ENCODE measurements at places on chromosomes 12 and 14. TPM values are rescaled to one million over a fixed set of nuclear protein-coding genes. Genes with fewer than 3 reads are reported as not detected.

GRCh38 chr14:34629344-34629656 lies 648 bp downstream of the SNX6 start:
- H3K27ac ChIP-seq = peak overlapping the region; percentile 78
- H3K4me1 ChIP-seq = peaks cover 10% of the 10 kb centered on the region

DNA sequence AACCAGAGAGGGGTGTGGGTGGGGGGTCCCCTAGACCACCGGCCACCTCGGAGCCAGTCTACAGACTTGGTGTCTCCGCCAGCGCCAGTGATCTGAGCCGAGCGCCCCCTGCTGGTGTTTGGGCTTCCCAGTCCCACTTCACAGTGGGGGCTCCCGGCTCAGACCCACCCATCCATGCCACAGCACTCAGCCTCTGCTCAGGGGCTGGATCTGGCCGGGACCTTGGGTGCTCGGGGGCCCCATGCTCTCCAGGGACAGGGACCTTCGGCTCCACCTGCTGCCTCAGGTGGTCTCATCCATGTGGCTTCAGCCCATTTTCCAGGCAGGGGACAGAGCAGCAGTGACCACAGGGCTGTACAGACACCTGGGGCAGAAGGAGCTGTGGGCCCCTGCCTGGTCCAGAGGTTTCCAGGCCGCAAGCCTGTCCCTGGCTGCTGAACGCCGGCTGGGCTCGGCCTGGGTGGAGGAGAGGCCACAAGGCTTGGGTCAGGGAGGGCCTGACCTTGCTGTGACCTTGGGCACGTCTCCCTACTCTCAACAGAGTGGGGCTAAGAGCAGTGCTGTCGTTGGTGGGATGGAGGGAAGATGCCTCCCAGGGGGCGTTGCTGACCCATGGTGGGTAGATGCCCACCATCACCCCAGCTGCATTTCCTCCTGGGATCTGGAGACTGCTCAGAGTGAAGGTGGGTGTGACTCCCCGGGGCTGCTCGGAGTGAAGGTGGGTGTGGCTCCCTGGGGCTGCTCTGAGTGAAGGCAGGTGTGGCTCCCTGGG lies 86.3 kb downstream of the KIF26A start:
- no peaks in the 10 kb centered on the region for H3K27me3 ChIP-seq
- no peaks in the 10 kb centered on the region for H3K36me3 ChIP-seq
- DNase-seq = no peak
- peak overlapping the region; percentile 60 for H3K27ac ChIP-seq
- H3K4me3 ChIP-seq = peak overlapping the region; percentile 30

- H3K27me3 ChIP-seq = no peaks in the 10 kb centered on the region
- H3K4me3 ChIP-seq = no peak overlapping the region
- DNase-seq = no peak
- no peak overlapping the region for H3K27ac ChIP-seq
- no peaks in the 10 kb centered on the region for H3K4me1 ChIP-seq
Observed at GRCh38 chr14:81946375-81946774, 412.7 kb upstream of the SEL1L start.

DNA sequence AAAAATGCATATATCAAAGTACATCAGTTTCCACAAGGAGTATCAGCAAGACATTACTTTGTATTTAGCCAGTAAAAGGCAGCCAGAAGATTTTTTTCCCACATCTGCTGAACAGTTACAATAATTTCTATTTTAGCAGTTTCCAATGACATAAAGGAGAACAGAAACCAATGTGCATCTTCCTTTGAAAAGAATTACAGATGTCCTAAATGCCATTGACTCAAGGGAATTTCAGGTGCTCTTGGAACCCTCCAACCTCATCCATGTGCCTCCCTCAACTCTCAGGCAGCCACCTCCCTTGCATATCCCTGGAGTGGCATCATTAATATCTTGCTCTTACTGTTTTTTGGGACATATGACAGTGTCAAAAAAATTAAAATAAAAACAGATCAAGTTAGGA lies 62.2 kb upstream of the ST8SIA1 start:
- no peaks in the 10 kb centered on the region for H3K27me3 ChIP-seq
- no peaks in the 10 kb centered on the region for H3K4me1 ChIP-seq
- no peak overlapping the region for H3K27ac ChIP-seq
- DNase-seq = no peak

DNA sequence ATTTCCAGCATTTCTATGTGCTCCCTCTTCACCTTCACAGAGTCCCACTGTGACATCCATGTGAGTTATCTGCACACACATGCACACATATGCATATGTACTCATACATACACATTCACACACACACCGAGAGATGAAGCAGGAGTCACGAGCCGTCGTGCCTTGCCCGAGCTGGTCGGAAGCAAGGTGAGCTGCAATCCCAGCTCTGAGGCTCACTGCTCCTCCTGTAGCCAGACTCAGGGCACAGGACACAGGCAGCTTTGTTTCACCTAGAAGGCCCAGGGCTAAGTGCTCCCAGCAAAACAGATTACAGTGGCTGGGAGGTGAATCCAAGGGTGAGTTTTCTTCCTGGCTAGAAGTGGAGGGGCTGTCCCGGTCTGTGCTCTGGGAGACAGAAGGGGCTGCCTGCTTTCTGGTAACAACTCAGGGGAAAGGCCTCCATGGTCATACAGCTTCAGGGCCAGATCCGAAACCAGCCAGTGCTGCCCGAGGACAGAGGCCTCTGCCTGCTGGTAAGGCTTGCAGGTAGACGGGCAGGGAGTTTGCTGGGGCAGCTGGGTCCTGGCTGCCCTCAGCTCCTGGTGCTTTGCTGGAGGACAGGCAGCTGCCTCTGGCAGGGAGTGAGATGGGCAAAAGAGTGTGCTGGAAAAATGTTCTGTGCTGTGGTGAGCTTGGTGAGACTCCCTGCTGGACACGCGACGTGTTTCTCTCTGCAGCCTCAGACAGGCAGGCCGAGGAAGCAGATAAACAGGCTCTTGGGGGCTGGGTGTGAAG lies 123.7 kb downstream of the CRACR2A start:
- DNase-seq = no peak
- H3K4me3 ChIP-seq = no peak overlapping the region
- H3K27ac ChIP-seq = no peak overlapping the region
- peaks cover 4% of the 10 kb centered on the region for H3K36me3 ChIP-seq

Gene ERP27
- total RNA-seq = 0.39 TPM

Gene HHIPL1
- total RNA-seq = not detected
